A549 treated with GW870086 at 1 μM for 4 hours (cell line): ENCODE measurements at places on chromosomes 4 and X. TPM values are rescaled to one million over a fixed set of nuclear protein-coding genes. Genes with fewer than 3 reads are reported as not detected.

PRRG3 gene
- total RNA-seq, result not detected in 5 replicates

SPIN4 gene
- 3.0 to 6.2 TPM (median 5.4 TPM) in 5 replicates for total RNA-seq

FREM3 gene
- not detected in 5 replicates for total RNA-seq

PCDH18 gene
- not detected in 5 replicates for total RNA-seq

GAB3 gene
- 0.83 to 1.2 TPM (median 0.93 TPM) in 5 replicates for total RNA-seq

NR0B1 gene
- total RNA-seq, result 19.4 to 33.3 TPM (median 25.6 TPM) in 5 replicates

HSD17B13 gene
- total RNA-seq, result 0.06 to 0.10 TPM (median 0.07 TPM) in 3 of 5 replicates, not detected in the others

TMEM271 gene
- total RNA-seq, result not detected in 5 replicates

CHRDL1 gene
- not detected in 5 replicates for total RNA-seq

CLGN gene
- total RNA-seq, result 4.2 to 6.1 TPM (median 5.2 TPM) in 5 replicates

FHL1 gene
- total RNA-seq, result 25.1 to 31.0 TPM (median 25.2 TPM) in 5 replicates

FRG2 gene
- total RNA-seq, result 0.08 TPM in 1 of 5 replicates, not detected in the others

MAGED4 gene
- 0.45 to 11.6 TPM (median 7.3 TPM) in 5 replicates for total RNA-seq

CT45A10 gene
- total RNA-seq, result 0.41 to 1.1 TPM in 2 of 5 replicates, not detected in the others

DNAAF6 gene
- total RNA-seq, result 0.10 TPM in 1 of 5 replicates, not detected in the others
